ENCODE measurements at places on chromosomes 5 and 9.

- no peak for DNase-seq
Observed at GRCh38 chr5:148915224-148915817, 88.9 kb downstream of the ADRB2 start.

DNA sequence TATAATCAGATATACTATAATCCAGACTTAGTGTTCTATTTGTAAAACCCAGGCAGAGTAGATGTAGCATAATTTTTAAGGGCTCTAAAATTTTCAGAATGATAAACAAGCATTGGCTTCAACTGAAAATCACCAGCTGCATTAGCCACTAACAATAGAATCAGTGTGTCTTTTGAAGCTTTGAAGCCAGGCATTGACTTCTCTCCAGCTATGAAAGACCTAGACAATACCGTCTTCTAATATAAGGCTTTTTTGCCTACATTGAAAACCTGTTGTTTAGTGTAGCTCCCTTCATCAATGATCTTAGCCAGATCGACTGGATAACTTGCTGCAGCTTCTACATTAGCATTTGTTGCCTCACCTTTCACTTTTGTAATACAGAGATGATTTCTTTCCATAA is 1877.3 kb upstream of the ACO1 start:
- no peak for DNase-seq

GRCh38 chr5:141533897-141534296 is 45.0 kb downstream of the PCDHGC5 start:
- DNase-seq: no peak

GRCh38 chr5:92599217-92599810 is 981.7 kb downstream of the NR2F1-AS1 start:
- no peak for DNase-seq

GRCh38 chr5:52837068-52837467 is 49.4 kb downstream of the ITGA1 start:
- DNase-seq: no peak

DNA sequence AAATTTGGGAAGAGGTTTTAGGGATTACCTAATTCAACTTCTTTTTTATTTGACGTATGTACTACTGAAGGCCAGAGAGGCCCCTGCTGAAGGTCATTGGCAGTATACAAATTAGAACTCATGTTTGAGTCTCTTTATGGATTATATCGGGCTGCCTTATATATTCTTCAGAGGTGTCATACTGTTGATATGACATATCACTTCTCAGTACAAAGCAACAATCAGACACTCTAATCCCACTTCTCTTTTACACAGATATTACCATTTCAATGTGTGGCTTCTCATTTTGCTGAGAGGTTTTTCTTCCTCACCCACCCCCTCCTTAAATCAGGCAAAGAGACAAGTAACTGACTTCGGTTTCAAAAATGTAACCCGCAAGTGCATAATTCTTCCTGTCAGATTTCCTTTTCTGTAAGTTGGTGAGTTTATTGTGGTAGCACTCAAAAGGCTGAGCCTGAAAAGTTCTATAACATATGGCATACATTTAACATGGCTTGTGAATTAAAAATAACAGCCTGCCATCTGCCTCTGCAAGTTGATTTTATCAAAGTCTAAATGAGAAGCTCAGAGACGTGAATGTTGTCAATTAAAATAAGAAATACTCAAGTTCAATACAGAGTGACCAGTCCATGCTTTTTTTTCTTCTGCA is 163.6 kb upstream of the RORB start:
- no peak for DNase-seq

DNA sequence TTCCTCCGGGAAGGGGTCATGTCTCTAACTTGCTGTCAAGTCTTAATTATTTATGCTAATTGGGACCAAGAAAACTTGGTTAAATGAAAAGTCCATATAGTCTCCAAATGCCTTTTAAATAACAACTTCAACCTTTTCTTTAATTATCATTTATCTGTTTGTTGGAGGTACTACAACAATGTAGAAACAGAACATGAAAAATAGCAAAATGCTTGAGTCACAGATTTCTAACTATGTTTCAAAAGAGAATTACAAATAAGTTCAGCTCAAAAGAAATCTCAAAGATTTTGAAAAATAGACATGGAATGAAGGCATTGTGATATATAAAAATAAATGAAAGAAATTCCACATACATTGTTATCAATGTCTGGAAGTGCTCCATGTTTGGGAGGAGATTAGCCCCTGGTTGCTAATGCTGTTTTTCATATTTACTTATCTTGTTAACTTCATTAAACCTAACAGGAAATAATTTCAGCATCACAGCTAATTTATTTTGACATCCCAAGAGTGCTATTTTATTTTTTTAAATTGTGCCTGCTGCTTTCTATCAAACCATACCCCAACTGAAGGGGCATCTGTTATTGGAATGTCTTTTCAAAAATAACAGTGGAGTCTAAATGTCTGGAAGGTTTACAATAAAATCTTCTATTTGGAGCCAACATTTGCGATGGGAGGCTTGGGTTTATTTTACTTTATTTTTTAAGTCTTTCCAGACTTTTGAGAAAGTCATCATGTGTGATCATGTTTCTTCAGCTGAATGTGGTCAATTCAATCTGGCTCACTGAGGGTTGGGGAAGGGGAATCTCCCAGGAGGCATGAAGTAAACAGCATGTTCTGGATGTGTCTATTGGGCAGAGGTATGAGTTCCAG is 53.1 kb upstream of the ANKRD55 start:
- DNase-seq: no peak

DNA sequence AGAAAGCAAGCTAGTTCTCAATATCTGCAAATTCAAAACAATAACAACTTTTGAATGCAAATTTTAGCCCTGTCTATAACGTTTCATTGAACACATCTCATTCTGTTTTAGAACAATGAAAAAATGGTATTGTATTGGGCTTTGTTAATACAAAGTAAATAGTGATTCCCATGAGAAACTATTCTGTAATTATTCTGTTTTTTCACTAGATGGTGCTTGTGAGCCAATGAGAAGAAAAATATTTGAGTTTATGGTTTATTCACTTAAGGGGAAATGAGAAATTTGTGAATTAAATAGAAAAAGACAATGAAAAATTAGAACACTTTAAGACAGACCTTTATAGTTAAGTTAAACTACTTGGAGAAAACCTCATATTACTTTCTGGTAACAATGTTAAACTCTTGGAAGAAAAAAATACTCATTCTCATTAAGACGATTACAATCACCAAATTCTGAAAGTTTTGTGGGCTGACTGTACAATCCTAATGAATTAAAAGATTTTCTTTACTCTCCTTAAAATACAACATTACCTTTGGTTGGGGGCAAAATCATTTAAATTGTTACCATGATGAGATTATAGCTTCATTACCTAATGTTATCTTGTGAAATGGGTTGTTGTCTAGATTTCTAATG is 127.0 kb downstream of the NNT start:
- DNase-seq: no peak

DNA sequence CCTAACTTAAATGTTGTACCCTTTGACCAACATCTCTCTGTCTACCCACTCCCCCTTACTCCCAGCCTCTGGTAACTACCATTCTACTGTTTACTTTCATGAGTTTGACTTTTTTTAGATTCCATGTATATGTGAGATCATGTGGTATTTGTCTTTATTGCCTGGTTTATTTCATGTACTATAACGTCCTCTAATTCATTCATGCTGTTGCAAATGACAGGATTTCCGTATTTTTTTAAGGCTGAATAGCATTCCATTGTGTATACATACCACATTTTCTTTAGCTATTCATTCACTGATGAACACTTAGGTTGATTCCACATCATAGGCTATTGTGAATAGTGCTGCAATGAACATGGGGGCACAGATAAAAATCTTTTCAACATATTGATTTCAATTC is 11.8 kb upstream of the NDUFB6 start:
- no peak for DNase-seq

GRCh38 chr9:131559421-131560000 is 14.2 kb downstream of the PRRT1B start:
- no peak for DNase-seq

GRCh38 chr5:6791031-6791430 is 77.8 kb downstream of the TENT4A start:
- no peak for DNase-seq

- no peak for DNase-seq
Observed at GRCh38 chr9:114184071-114184470, 28.7 kb downstream of the COL27A1 start.

Data from NCI-H187 (cell line).